ENCODE measurements at places on chromosomes 5 and 9.

DNA sequence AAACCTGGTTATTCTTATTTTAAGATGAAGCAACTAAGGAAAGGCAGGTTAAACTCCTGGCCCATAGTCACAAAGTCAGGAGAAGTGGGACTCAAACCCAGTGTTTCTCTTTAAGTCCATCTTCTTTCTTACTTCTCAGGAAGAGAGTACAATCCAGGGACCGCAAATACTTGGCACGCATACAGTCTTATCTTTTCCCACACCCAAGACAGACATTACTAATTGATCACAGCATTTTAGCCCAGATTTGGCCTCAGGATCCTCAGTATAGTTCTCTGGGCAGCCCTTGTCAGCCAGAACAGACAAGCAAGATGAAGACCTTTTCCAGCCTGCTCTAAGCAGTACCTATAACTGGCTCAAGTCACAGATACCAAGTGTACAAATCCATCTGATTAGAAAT, 125.5 kb upstream of the RAI14 start:
- H3K36me3 ChIP-seq = no peaks in the 10 kb centered on the region
- H3K27me3 ChIP-seq = no peaks in the 10 kb centered on the region
- H3K4me1 ChIP-seq = peaks cover 37% of the 10 kb centered on the region
- peak; percentile 43 for DNase-seq
- H3K27ac ChIP-seq = no peak overlapping the region
- no peak overlapping the region for H3K4me3 ChIP-seq

- H3K27ac ChIP-seq = no peak overlapping the region
- no peak overlapping the region for H3K4me3 ChIP-seq
- no peaks in the 10 kb centered on the region for H3K36me3 ChIP-seq
- DNase-seq = peak; percentile 15
Observed at GRCh38 chr5:133925866-133926488, 42.4 kb downstream of the C5orf15 start.

DNA sequence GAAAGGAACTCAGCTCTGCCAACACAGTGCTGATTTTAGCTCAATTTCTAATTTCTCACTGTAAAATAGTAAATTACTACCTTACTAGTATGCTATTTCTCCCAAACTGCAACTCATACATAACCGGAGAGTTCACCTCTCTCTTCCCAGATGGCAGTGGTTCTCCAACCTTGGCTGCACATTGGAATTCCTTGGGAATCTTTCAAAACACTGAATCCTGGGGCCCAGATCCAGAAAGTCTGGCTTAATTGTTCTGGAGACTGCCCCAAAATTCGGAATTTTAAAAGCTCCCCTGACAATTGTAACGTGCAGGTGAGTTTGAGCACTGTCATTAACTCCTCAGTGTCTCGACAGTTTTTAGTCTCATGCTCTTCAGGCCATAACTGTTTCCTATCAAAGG, 100.3 kb downstream of the SLC1A3 start:
- peaks cover 21% of the 10 kb centered on the region for H3K27me3 ChIP-seq
- H3K4me1 ChIP-seq = no peaks in the 10 kb centered on the region
- no peak for DNase-seq
- H3K4me3 ChIP-seq = no peak overlapping the region

- H3K27ac ChIP-seq = no peak within 1 kb of the TSS
- peak; percentile 72 for DNase-seq
- peaks cover 4% of the 10 kb centered on the region for H3K4me1 ChIP-seq
- no peaks in the 10 kb centered on the region for H3K36me3 ChIP-seq
Observed at GRCh38 chr9:18473652-18474279, at the start of gene ADAMTSL1. Gene ADAMTSL1 (plus strand): TSS chr9:18474153. CDS start chr9:18474233, 80 bp downstream.

DNA sequence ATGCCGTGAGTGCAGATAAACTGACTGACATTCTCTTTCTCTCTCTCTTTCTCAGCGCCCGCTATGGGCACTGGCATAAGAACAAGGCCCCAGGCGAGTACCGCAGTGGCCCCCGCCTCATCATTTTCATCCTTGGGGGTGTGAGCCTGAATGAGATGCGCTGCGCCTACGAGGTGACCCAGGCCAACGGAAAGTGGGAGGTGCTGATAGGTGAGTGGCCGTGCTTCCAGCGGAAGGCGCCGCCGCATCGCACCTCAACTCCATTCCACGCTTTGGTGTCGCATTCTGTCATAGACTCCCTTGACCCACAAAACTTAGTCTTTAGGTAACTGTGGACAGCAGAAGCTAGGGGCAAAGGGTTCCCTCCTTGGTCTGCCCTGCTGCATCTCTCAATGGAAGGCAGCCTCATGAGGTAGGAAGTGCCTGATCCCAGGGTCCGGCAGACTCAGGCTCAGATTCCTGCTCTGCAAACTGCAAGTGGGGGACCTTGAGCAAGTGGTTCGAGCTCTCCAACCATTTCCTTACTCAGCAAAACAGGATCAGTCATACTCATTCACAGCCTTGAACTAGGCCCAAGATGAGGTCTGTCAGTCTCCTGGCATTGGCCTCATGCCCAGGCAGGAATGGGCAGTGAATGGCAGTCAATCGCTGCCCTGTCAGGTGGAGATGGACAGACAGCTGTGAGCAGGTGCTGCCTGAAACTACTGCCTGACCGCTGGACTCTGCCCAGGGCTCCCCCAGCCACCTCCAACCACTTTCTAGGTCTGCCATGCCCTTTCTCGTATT, 24.2 kb upstream of the CFAP157 start:
- no peak overlapping the region for H3K4me3 ChIP-seq
- no peak for DNase-seq
- H3K4me1 ChIP-seq = peaks cover 11% of the 10 kb centered on the region
- H3K36me3 ChIP-seq = peaks cover 59% of the 10 kb centered on the region
- H3K27me3 ChIP-seq = no peaks in the 10 kb centered on the region

DNA sequence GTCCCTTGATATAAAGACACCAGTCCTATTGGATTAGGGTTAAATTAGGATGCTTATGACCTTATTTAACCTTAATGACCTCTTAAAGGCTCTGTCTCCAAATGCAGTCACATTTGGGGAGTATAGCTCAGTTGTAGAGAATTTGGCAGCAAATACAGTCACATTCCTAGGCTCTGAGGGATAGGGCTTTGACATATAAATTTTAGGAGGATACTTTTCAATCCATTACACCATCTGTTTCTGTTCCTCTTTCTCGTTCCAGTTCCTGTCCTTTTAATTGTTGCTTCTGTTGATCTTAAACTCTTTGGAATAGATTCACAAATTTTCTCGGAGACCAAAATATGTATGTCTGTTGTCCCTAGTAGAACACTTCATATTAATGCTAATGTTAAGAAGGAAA, 390.0 kb upstream of the PCSK5 start:
- DNase-seq = no peak
- no peak overlapping the region for H3K27ac ChIP-seq
- H3K27me3 ChIP-seq = no peaks in the 10 kb centered on the region

DNA sequence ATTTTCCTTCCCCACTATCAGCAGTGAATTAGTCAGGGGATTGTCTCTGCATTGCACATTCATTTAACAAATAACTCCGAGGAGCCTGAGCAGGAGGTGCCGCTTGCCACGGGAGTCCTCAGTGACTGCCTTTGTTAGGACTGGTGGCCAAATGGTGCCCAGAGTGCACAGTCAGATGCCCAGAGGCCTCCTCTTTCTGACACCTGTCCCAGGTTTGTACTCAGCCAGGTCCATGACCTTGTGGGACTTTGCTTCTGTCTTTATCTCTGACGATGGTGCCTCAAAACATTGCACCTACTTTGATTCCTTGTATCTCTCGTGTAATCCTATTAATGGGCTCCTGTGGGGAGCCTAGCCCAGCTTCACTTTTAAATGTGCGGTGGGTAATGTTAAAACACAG, 4.3 kb downstream of the SRD5A1 start:
- no peak overlapping the region for H3K27ac ChIP-seq
- H3K27me3 ChIP-seq = no peaks in the 10 kb centered on the region
- H3K4me1 ChIP-seq = peaks cover 9% of the 10 kb centered on the region
- H3K36me3 ChIP-seq = no peaks in the 10 kb centered on the region
- no peak for DNase-seq
- no peak overlapping the region for H3K4me3 ChIP-seq

- DNase-seq = no peak
- peaks cover 7% of the 10 kb centered on the region for H3K27me3 ChIP-seq
- H3K4me1 ChIP-seq = peaks cover 4% of the 10 kb centered on the region
- no peak overlapping the region for H3K4me3 ChIP-seq
- no peak overlapping the region for H3K27ac ChIP-seq
- no peaks in the 10 kb centered on the region for H3K36me3 ChIP-seq
Observed at GRCh38 chr5:77398458-77398857, 93.7 kb downstream of the WDR41 start.

DNA sequence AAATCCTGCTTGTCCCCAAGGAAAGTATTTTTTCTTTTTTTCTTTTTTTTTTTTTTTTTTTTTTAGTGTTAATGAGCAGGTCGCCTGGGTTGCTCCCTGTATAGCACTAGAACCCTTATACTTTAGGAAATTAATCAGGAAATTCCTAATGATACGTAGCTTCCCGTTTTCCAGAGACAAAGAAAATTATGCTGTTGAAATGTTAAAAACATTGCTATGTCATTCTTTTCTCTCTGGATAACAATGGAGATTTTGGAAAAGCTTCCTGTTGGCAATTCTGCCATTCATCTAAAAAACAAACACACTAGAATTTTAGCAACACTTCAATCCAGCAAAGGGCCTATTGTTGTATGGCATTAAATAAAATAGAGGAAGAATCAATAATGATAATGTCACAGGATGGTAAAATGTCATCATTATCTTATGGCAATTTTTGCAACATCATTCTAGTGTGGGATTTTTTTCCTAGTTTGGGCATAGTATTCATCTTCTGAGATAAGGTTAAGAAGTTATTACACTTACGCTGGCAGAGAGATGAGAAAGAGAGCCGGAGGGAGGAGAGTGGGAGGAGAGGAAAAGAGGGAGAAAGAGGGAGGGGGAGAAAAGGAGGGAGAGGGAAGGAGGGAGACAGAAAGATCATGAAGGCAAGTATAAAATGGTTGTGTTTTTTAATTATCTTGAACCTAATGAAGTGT, 315.8 kb upstream of the PDE4D start:
- H3K4me3 ChIP-seq = no peak overlapping the region
- H3K36me3 ChIP-seq = no peaks in the 10 kb centered on the region
- no peak overlapping the region for H3K27ac ChIP-seq
- 0 out of 2 replicates have a peak, but pooled peaks cover 2% of the 10 kb centered on the region for H3K27me3 ChIP-seq
- DNase-seq = no peak

- H3K4me1 ChIP-seq = peaks cover 11% of the 10 kb centered on the region
- H3K36me3 ChIP-seq = no peaks in the 10 kb centered on the region
- no peaks in the 10 kb centered on the region for H3K27me3 ChIP-seq
Observed at GRCh38 chr5:123116058-123116457, 27.0 kb downstream of the PRDM6 start.

- peak; percentile 33 for DNase-seq
- H3K4me3 ChIP-seq = no peak overlapping the region
- H3K27me3 ChIP-seq = no peaks in the 10 kb centered on the region
- no peak overlapping the region for H3K27ac ChIP-seq
- H3K36me3 ChIP-seq = no peaks in the 10 kb centered on the region
Observed at GRCh38 chr5:136424835-136425584, 59.7 kb upstream of the TRPC7 start.

DNA sequence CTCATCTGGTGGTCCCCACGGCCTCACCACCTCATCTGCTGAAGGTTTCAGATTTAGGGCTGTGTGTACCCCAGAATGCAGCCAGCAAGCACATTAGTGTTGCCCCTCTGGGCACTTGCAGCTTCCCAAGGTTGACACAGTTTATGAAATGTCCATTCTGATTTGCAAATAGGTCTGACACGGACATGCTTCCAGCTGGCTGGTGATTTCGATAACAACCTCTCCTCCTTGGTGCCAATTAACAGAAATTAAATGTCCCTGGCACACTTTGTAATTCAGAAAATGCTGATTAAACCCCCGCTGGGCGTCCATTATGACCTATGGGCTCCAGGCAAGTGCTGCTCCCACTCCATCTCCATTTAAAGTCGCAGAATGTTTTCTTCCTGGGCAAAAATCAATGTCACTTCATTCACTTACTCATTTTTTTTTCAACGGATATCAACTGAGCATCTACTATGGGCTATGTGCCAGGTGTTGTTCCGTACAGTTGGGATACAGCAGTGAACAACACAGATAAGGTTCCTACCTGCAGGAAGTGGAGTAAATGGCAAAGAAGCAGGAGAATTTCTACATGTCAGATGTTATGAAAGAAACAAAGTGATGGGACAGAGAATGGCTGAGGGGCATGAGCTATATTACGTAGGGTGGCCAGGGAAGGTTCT, 32.0 kb downstream of the PLAC8L1 start:
- DNase-seq = no peak
- peaks cover 14% of the 10 kb centered on the region for H3K27me3 ChIP-seq
- no peak overlapping the region for H3K27ac ChIP-seq
- no peaks in the 10 kb centered on the region for H3K36me3 ChIP-seq
- H3K4me3 ChIP-seq = no peak overlapping the region

DNA sequence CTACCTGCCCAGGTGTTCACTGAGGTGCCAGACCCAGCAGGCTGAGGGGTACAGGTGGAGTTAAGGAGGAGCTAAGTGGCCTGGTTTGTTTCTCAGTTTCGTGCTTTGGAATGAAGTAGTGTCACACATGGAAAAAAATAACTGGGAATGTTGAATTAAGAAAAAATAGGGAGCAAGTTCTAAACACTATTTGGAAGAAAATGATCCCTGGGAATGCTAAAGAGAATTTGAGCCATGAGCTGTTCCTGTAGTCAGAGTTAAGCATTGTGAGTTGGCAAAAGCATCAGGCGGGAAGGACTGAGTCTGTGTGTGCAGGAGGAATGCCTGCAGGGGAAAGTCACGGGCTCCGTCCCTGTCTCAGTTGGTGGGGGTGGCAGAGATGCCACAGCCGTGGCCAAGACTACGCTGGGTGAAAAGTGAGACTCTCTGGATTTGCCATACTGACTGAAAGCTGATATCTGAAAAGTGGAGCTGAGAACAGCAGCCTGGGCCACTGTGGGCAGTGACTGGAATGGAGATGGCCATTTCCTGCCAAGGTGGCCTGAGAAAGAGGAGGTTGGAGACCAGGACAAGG, 37.0 kb downstream of the SYK start:
- no peak for DNase-seq
- H3K36me3 ChIP-seq = no peaks in the 10 kb centered on the region
- no peak overlapping the region for H3K27ac ChIP-seq
- no peak overlapping the region for H3K4me3 ChIP-seq
- H3K27me3 ChIP-seq = no peaks in the 10 kb centered on the region

- H3K27ac ChIP-seq = peak within 1 kb of the TSS; percentile 64
- peak; percentile 55 for DNase-seq
- H3K36me3 ChIP-seq = peaks cover 15% of the 10 kb centered on the region
- H3K27me3 ChIP-seq = no peaks in the 10 kb centered on the region
Observed at GRCh38 chr5:176365351-176366231, at the start of gene ARL10. Gene ARL10 (plus strand): TSS chr5:176365487. CDS start chr5:176365564, 77 bp downstream.

DNA sequence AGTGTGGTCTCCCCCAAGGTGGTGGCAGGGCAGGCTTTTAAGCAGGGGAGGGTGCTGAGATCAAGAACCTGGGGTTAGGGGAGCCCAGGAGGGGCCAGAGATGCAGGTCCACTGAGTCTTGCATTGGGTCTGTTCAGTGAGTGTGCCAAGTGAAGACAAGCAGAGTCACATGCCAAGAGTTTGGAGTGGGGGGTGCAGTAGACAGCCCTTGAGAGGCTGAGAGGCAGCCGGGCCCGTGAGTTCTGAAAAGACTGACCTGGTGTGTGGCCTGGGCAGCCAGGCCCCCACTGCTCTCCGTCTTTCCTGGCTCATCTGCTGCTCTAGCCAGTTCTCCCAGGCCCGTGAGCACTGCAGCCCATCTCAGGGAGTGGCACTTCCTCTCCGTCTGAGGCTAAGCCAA, 120.0 kb downstream of the DAB2IP start:
- H3K4me3 ChIP-seq = no peak overlapping the region
- peaks cover 74% of the 10 kb centered on the region for H3K36me3 ChIP-seq
- no peaks in the 10 kb centered on the region for H3K27me3 ChIP-seq
- H3K27ac ChIP-seq = peak overlapping the region; percentile 73

- H3K27me3 ChIP-seq = no peaks in the 10 kb centered on the region
- H3K36me3 ChIP-seq = no peaks in the 10 kb centered on the region
- H3K27ac ChIP-seq = no peak overlapping the region
- H3K4me1 ChIP-seq = no peaks in the 10 kb centered on the region
- no peak for DNase-seq
Observed at GRCh38 chr9:119986205-119986604, 593.8 kb downstream of the CDK5RAP2 start.

All from IMR-90 (cell line).